ENCODE measurements at places on chromosomes 4 and X. TPM values are rescaled to one million over a fixed set of nuclear protein-coding genes. Genes with fewer than 3 reads are reported as not detected.

DNA sequence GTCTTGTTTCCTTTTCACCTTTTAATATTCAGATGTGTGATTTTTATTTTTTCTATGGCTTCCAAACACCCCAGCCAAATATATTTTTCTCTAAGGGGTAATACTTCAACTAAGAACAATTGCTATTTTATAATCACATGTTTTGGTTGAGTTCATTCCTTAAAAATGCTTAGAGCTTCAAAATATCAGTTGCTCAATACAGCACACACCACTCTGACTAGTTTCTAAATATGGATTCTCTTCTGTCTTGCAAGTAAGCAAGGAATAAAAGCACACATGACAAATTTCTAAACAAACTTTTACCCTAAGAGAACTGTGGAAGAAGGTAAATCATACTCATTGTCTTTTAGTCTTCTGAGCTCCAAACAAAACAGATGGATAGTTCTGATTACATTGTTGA lies 27.2 kb downstream of the ANTXR2 start:
- peak; percentile 28 for DNase-seq

DNA sequence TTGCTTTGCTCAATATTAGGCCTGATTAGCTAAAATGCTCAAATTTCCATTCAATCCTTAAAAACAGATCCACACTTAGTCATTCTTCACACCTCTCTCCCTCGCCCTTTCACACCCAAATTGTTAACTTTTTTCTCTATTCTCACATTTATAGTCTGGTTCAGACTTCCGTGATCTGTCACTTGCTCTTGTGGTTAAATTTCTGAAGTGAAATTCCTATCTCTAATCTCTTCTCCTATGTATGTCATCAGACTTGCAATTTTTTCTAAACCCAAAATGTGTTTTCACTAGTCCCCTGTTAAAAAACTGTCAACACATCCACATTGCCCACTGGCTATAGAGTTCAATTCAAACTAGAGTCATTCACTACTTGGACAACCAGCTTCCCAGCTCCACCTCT lies 63.2 kb downstream of the SNCA start:
- DNase-seq, result no peak

DNA sequence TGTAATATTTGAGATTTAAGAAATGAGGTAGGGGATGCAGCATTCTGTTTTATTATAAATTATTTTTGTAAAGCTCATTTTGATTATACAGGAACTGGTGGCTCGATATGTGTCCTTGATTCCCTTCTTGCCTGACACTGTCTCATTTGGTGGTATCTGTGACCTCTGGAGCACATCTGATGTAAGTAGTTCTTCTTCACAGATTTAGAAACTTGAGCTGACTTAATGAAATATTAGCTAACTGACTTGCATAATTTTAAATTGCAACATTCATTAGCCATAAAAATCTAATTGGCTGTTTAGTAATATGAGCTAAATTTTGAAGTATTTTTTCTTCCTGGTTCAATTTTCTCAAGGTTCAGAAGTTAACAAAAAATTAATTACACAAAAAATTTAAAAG lies 69.1 kb downstream of the FBXL5 start:
- no peak for DNase-seq

DNA sequence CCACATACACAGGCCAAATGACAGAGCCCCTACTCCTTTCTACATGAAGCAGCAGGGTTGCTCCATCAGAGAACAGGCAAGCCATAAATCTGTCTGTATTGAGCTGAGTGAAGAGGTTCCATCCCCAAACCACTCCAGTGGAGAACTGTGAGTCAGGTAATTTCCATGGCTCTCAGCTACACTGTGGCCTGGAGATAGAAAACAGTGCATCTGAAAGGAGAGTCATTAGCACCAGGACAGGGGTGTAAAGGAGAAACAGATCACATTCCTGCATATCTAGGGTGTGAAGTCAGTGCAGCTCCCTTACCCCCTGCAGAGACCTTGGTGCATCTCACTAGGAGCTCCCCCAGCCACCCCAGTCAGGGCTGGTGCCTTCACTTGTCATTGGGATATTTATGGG lies 314.7 kb downstream of the CHIC1 start:
- no peak for DNase-seq

- no peak for DNase-seq
Measured at GRCh38 chr4:147526272-147526654, 45.4 kb downstream of the EDNRA start.

- no peak for DNase-seq
Measured at GRCh38 chrX:133654811-133655210, 239.5 kb upstream of the GPC4 start.

DNA sequence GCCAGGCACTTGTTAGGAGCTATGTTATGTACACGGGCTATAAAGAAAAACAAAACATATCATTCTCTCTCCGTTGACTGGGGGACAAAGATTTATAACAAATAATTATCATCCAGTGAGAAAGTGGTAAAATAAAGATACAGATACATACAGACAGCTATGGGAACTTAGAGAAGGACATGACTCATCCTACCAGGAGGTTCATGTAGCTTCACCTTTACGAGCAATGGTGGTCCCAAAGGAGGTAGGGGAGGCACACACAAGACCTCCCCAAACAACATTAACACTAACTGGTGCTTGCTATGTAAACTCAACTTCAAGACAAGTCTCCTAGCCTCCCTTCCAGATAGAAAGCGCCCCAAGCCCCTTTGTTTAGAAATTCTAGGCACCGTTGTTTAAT lies 8.9 kb downstream of the AMBN start:
- DNase-seq, result no peak

- no peak for DNase-seq
Measured at GRCh38 chrX:47093248-47093647, 15.0 kb downstream of the RGN start.

DNA sequence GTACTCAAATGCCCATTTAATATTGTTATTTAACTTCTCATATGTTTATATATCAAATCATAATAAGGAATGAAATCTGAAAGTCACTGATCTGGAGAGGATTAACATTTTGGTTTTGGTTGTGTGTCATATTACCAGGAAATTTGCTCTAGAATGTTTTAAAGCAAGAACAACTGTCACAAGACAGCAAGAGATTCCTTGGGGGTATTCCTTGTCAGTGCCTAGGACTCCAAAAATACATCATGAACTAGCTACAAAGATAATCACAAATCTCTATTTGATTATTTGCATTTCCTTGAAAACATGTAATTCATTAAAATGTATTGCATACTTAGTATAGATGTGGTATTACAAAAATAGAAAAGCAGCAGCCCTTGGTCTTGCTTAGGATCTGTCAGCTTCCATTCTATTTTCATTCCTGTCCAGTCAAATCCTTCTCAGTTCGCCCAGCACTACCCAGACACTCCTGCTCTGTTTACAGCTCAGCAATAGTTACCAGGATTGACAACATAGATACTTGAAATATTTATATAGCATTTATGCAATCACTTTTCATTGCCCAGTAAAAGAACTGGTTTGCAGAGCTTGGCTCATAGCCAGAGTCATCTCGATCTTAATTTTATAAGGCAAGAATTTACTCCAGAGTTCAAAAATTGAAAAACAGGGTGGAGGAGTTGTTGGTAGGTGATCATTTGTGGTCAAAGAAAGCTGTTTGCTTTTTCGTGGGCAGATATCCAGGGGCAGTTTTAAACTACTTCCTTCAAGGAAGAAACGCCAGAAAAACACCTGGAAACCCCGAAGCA lies 9.2 kb upstream of the BMP3 start:
- DNase-seq, result no peak

DNA sequence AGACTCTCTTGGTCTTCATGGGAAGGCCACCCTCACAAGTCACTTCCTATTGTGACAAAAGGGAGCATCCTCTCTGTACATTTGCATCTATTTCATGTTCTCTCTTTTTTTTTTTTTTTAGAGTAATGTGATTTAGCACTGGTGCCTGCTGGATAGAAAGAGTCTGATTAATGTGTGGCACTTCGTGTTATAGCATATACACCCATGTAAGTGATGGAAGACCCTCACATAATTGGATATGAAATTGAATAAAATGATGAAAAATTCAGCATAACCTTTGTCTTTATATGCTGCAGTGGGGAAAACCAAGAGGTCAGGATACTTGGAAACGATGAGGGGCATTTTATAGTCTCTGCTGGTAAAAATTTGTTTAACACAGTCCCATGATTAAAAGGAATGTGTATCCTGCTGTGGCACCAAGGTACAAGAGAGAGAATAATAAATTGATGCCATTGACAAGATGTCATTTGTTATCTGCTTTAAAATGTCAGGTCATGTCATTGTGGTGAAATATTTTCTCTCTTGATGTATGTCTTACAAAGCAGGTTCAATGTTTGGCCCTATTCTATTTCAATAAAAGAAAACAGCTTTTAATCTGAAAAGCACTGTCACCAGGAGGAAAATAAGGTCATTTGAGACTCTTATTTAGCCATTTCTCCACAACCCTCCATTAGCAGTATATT lies 1115.4 kb downstream of the STPG2 start:
- no peak for DNase-seq

DNA sequence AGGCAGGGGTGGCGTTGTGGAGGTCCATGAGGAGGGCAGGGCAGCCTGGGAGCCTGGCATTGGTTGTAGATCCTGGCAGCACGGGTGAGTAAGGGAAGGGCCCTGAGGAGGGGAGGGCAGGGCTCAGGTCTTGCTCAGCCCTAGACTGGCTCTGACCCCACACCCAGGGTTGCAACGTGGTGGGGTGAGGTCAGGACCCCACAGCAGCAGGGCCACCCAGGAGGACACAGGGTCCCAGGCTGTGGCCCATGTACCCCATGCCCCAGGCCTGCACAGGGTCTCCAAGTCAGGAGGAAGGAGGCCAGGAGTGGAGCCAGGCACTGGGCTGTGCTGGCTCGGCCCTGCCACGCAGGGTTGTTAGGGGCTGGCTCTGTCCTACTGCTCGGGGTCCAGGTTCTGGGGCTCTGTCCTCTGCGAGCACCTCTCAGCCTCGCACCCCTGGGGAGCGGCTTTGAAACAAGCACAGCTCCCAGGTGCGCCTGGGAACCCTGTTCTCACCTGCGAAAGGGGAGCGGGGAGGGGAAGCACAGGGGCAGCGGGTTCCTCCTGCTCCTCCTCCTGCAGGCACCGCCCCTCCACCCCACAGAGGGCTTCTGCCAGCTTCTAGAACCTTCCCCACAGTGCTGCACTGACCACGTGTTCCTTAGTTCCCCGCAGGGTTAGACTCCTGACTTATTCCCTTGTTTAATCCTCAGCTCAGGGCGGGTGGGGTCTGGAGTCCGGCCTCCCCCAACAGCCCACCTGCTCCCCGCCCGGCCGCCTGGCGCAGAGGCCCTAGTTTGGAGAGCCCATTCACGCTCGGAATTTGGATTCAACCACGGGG lies 20.4 kb downstream of the MSANTD1 start:
- no peak for DNase-seq

- no peak for DNase-seq
Measured at GRCh38 chr4:154954117-154954516, 173.0 kb downstream of the RBM46 start.

DNA sequence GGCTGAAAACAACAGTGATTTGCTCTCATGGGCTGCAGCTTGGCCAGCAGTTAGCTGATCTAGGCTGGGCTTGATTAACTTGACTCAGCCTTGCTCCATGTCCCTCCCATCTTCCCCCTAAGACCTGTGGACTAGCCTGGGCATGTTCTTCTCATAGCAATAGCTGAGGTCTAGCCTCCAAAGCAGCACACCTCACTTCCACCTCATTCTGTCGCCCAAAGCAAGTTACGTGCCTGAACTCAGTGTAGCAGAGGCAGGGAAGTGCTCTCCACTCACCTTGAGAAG lies 62.2 kb downstream of the EVC start:
- no peak for DNase-seq

DNA sequence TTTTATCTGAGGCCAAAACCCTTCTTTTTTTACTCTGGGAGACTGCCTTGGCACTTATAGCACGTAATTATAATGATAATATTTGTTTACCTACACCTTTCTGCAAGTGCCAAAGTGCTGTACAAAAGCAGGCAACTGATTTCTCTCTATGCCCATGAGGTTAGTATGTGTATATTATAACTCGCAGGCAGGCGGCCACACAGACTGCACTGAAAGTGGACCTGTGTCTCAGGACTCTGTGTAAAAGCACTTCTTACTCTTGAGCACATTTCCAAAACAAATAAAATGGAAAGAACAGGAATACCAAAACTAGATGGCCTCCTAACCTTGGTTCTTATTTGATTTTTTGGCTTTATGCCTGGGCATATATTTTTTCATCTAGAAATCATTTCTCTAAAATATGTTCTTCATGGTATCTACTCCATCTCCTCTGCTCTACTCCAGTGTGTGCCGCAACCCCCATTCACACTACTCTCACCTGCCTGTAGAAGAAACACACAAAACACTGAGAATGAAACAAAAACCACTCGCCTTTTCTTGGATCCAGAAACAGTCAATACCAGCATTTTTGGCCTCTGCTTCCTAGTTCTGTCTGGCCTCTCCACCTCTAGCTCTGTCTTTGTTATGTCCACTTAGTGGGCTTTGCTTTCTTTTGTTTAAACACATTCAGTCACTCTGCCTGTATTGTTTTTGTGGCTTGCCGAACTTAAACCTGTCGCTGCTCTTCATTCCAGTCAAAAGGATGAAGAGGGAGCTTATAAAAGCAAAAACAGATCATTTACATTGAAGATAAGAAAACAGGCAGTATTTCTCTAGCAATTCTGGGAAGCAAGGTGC lies 934.5 kb upstream of the TENM3 start:
- DNase-seq, result no peak

- DNase-seq, result no peak
Measured at GRCh38 chrX:53718073-53718472, 31.6 kb upstream of the HUWE1 start.

- DNase-seq, result no peak
Measured at GRCh38 chr4:788636-789297, 37.2 kb downstream of the CPLX1 start.

- no peak for DNase-seq
Measured at GRCh38 chr4:110632506-110633357, 9.9 kb upstream of the PITX2 start.

GRCh38 chr4:37358748-37359147 lies 114.2 kb downstream of the NWD2 start:
- DNase-seq, result no peak

GRCh38 chrX:99572711-99573110 lies 837.4 kb downstream of the PCDH19 start:
- no peak for DNase-seq

DNA sequence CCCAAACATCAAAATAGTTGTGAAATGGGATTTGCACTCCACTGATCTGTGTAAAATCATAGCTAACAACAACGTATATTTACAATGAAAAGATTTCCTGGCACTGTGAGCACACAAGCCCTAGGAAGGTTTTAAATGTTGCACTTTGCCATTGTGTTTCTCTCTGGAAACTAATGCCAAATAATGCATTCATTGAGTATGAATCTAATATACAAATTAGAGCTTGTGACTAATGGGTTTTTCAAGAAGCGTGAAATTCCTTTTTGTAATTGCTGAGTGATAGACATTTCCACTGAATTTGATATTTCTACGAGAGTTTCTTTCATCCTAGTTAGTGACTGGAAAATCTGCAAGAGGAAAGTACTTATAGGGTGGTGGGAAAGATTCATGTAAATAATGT lies 135.9 kb downstream of the COL25A1 start:
- no peak for DNase-seq

IL2 gene
- polyA plus RNA-seq, result not detected

MGST2 gene
- polyA plus RNA-seq, result 49.1 TPM

TMSB4X gene
- polyA plus RNA-seq, result 904 TPM

CNKSR2 gene
- polyA plus RNA-seq, result 2.1 TPM

CSAG1 gene
- not detected for polyA plus RNA-seq

CMC4 gene
- polyA plus RNA-seq, result 6.8 TPM

F8A2 gene
- not detected for polyA plus RNA-seq

MGAT4D gene
- polyA plus RNA-seq, result not detected

Data from forelimb muscle (tissue), 1 donor.